ENCODE measurements at places on chromosomes 3 and 15.

DNA sequence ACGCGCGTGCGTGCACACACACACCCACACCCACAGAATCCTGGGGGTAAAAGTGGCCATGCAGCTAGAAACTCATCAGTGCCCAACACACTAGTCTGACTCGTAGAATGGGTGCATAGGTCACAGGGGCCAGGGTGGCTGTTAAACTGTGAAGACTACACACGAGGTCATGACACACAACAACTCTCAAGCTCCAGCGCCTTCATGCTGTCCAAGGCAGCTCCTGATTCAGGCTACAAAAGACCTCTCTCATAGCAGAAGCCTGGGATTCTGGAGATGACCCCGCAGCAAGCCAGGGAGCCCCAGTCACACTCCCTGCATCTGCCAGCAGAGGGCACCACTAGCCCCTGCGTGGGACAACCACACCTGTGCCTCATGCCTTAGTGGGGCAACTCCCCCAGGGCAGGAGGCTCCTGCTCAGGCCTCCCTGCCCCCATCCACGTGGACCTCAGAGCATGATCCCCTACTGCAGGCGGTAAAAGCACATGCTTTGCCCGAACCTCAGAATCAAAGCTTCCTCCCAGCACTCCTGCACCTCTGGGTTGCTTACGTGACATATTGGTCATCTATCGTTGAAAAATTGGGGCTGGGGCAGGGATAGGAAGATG, 93.1 kb downstream of the LRIG1 start:
- peak; percentile 77 for DNase-seq

- no peak for DNase-seq
Observed at GRCh38 chr3:134965865-134966481, 170.9 kb downstream of the EPHB1 start.

- no peak for DNase-seq
Observed at GRCh38 chr3:169303660-169304059, 359.9 kb downstream of the MECOM start.

GRCh38 chr3:139627759-139628158, 50.0 kb downstream of the NMNAT3 start:
- no peak for DNase-seq

GRCh38 chr3:186828340-186828739, 14.2 kb upstream of the ADIPOQ start:
- DNase-seq, result no peak

DNA sequence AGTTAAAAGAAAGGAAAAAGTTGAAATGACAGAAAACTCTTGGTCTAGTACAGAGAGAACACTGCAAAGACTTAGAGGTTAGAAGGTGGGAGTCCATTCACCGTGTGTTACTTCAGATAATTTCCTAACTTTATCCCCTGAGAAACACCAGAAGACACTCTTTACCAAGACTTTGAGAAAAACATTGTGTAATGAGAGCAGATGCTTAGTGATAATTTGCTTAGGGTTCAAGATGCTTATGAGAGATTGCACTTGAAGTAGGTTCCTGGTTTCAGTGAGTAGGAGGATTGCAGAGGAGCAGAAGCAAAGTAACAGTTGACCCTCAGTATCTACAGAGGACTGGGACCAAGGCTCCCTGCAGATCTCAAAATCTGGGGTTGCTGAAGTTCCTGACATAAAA, 594.1 kb downstream of the NR2F2 start:
- DNase-seq, result no peak

- DNase-seq, result no peak
Observed at GRCh38 chr15:52657338-52657737, 21.9 kb downstream of the ATOSA start.

DNA sequence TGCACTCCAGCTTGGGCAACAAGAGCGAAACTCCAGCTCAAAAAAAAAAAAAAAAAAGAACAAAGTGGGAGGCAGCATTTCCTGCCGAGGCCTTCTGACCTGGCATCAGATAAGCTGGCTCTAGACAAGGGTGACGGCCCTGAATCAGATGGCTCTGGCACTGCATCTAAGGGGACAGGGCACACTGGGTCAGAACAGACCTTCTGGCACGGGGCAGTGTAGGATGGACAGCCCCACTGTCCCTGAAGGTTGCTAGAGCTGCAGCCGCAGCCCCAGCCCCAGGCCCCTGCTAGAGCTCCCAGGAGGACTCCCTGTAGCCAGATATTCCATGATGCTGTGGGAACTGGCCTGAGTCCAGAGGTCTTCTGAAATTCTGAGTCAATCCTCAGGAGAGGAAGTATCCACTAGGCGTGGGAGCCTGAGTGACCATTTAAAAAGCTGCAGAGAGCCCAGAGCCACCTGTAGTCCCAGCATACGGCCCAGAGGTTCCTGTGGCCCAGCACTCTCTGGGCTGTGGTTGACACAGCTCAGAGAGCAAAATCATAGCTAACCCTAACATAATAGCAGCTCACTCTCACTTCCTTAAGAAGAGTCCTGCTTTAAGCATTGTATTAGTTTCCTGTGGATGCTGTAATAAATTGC, 69.2 kb upstream of the MFGE8 start:
- DNase-seq, result peak; percentile 87

- DNase-seq, result no peak
Observed at GRCh38 chr3:125098611-125099291, 43.0 kb upstream of the HEG1 start.

DNA sequence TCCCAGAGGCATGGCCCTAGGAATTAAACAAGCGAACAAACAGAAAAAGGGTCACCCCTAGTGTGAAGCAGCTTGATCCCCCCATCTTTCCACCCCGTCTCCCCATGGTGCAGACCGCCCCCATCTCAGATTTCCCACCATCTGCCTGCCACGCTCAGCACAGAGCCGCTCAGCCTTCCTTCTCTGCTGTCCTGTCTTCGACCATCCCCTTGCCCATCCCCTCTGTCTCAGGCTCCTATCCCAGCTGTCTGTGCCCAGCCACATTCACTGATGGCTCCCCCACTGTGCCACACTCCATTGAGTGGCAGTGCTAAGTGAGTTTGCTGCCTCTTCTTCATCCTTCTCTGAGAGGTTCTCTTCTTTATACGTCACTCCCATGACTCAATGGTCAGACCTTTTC, 11.7 kb upstream of the BTBD1 start:
- no peak for DNase-seq

DNA sequence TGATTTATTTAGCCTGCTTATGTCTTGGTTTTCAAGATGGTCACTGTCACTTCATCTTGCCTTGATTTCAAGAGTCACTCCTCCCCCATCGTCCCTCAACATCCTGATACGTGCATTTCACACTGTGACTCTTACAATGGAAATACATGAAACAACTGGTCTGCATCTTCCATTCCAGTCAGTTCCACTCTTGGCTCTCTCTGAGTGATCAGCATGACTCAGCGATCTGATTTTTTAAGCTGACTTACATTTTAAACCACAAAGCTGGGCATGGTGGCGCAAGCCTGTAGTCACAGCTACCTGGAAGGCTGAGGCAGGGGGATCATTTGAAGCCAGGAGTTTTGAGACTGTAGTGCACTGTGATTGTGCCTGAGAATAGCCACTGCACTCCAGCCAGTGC, 271.2 kb upstream of the ROPN1 start:
- no peak for DNase-seq

DNA sequence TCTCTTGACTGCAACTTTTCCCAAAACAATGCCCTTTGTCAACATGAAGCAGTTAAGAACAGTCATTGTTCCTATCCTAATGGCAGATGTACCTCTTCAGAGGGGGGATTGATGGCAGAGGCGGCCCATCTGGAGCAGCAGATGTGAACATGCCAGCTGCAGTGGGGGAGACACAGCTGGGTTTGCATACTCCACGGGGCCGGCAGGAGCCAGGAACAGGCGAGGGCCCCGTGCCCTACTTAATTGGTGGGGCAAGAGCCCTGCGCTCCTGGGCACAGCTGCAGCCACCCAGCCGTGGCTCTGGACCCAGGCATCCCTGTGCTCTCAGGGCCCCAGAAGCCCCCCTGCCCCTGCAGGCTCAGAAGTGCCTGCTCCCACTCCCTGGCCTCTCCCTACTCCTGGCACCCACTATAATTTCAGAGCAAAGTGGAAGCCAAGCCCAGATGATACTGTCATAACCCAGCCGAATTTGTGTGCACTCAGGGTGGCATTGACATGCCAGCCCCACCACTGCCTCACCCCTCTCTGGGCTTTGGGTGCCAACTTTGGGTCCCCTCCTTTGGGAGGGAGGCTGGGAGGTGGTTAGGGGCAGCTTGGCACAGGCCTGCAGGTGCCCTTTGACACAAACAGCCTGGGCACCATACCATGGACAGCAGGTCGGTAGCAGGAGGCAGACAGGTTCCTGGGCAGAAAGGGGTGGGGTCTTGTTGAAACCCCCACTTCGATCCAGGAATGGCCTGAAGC, 34.6 kb downstream of the ROPN1B start:
- DNase-seq, result no peak

DNA sequence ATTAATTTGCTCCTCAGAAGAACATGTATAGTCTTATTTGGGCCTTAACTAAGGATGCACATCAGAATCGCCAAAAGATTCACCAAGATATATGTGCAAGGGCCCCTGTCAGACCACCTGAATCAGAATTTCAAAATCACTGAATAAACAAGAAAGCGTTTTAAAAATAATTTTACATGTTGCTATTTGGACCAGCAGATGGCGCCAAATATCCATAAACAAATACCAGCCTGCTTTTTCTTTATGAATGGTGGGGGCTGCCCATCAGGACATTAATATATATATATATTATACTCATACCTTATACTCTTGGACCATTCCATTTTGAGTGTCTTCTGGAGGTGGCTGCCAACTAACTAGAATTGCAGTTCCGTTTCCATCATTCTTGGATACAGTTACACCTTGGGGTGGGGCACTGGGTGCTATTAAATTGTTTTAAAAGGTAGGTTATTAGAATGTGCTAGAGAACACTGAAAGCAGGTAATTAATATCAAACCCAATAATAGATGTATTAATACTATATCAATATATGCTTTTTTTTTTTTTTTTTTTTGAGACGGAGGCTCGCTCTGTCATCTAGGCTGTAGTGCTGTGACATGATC, 1108.3 kb downstream of the ROBO1 start:
- no peak for DNase-seq

DNA sequence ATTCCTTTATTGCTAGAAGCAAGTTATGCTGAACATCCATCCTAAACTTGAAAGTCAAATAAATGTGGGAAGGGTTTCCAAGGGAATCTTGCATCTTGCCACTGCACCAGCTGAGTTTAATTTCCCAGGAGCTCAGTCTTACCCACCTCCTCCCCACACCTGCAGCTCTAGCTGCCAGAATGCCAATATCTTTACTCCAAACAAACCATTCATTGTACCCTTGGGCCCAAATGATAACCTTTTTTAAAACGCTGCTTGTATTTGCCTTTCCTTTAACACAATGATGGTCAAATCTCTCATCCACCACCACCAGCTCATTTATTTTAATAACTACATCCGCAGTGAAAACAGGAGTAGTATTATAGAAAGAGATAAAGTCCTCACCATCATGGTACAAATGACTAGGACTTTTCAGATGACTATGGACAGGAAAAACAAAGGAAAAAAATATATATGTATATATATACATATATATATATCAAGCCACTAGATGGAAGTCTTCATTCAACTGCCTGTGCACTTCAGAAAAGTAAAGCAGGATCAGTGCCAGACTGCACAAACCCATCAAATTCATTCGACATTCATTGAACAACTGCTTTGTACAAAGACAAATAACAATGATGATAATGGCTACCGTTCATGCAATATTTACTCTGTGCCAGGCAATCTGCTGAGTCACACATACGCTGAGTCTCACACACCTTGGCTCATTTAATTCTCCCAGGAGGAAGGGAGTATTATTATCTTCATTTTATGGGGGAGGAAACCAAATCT, 44.0 kb downstream of the BFSP2 start:
- DNase-seq, result no peak

DNA sequence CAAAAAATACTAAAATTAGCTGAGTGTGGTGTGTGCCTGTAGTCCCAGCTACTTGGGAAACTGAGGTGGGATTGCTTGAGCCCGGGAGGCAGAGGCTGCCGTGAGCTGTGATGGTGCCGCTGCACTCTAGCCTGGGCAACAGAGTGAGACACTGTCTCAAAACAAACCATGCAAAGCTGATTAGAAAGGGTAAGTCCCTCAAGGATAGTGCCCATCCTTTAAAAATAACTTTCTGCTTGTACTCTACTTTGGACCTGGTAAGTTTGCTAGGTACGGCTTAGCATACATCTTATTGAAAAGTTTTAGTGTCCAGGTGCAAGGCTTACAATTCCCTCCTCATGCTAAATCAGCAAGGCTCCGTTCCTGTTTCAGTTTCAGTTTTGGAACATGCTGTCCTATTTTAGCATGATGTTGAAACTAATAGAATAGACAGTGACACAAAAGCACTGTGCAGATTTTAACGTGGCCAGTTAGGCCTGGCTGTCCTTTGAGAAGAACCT, 21.4 kb downstream of the FEM1B start:
- no peak for DNase-seq
